B cell (primary cell): ENCODE measurements at places on chromosomes 12 and 14. TPM values are rescaled to one million over a fixed set of nuclear protein-coding genes. Genes with fewer than 3 reads are reported as not detected.

GRCh38 chr14:68686724-68687123 lies 106.1 kb downstream of the ZFP36L1 start:
- DNase-seq = no peak

GRCh38 chr14:99729991-99730875 lies 46.1 kb downstream of the CYP46A1 start:
- peak; percentile 34 for DNase-seq

- peak; percentile 29 for DNase-seq
These were observed 2.5 kb downstream of the SCN8A start for GRCh38 chr12:51593539-51593938.

Gene FLVCR2
- 0.31 and 0.39 TPM in 2 replicates for polyA plus RNA-seq

DNA sequence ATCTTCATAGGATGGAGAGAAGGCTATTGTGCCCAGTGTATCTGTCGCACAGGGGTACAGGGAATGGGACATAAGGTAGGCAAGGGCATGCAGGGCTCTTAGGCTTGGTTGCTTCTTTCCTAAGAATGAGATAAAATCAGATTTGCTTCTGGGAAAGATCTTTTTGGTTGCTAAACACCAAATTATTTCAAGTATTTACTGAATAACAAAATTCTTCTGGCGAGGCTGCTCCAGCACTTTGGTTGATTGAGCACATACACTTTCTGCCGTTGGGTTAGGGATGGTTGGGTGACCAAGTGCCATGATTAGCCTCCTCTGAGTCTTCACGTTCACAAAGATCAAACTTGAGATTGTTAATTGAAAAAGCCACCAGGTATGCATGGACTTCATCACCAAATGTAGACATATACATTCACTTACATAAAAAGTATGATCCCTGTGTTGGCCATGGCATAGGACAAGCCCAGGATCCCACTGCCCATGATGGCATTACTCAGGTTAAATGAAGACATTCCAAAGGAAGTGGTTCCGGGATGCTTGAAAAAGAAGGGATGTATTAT lies 38.2 kb downstream of the SLC38A4 start:
- DNase-seq = no peak
